Activated naive CD4-positive, alpha-beta T cell treated with Interleukin-2 at 50 U/mL for 16 hours (primary cell): ENCODE measurements at places on chromosomes 13 and 19.

DNA sequence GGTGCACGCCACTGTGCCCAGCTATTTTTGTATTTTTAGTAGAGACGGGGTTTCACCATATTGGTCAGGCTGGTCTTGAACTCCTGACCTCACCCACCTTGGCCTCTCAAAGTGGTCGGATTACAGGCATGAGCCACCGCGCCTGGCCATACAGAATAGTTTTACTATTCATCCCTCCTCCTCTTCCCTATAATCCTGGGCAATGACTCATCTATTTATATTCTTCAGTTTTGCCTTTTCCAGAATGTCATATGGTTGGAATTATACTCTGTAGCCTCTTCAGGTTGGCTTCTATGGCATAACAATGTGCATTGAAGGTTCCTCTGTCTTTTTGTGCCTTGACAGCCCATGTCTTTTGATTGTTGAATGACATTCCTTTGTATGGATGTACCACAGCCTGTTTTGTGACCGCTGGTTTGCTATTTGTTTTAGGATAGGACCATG is 22.2 kb upstream of the LRP3 start:
- DNase-seq = no peak

DNA sequence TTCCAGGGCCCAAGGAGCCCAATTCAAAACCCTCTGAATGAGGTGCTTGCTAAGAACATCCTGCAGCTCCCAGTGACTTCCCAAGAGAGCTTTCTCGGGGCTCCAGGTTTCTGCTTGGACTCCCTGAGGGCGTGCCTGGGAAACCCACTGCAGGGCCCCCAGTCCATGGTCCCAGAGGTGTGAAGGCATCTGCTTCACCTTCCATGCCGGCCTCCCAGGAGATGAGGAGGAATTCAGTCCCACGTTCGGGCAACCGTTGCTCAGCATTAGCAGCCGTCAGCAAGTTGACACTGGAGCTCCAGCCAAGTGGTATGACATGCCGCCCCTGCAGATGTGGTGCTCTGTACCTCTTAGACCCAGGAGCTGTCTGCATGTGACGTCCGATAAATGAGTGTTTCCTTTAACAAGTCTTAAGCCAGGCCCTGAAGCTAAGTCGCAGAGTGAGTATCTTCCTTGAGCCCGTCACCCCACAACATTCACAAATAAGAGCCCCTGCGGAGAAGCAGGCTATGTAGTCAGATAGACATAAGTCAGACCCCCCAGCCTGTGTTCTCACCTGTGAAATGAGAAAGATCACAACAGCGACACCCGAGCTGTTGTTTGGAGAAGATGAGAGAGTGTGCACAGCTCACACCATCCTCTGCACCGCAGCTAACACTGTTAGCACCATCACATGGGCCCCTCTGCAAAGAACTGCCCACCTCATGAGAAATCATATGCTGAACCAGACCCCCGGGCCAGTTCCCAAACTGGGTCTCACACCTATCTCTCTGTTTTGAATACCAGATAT is 150.3 kb downstream of the KATNAL1 start:
- no peak for DNase-seq

DNA sequence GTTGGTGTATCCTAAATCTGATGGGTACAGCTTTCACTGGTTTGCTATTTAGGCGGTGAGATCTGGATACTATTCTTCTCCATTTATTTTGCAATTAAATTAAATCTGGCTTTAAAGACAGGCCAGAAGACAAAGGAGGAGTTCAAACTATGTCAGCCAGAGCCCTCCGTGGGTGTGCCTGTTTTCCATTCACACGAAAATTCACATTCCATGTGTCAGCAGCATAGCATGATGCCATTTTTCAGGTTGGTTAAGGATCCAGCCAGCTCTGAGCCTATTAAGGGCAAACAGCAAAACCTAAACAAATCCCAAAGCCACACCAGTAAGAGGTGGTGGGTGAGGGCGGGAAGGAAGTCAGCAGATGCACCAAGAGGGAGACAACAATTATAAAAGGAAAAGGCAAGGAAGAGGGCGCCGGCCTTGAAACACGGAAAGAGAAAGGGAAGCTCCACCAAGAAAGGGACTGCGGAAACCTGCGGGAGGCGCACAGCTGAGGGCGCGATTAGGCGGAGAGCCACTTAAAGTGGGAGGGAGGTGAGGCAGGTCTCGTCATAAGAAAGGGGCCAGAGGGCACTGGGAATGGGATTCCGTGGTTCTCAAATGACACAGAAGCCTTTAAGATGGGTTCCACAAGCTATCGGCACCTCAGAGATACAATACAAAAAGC is 43.0 kb downstream of the CARS2 start:
- no peak for DNase-seq

- no peak for DNase-seq
Observed at GRCh38 chr13:26219726-26220125, 2.4 kb downstream of the RNF6 start.

GRCh38 chr19:11233073-11233472 is 6.3 kb upstream of the ANGPTL8 start:
- no peak for DNase-seq

DNA sequence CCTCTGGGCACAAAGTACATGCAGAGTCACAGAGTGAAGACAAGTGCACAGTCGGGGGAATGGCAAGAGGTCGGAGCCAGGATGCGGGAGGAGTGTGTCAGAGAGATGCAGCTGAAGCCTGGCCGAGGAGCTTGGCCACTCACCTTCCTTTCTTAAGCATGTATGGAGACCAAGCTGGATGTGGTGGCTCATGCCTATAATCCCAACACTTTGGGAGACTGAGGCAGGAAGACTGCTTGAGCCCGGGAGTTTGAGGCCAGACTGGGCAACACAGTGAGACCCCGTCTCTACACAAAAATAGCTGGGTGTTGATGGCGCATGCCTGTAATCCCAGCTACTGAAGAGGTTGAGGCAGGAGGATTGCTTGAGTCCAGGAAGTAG is 67.0 kb downstream of the LATS2 start:
- no peak for DNase-seq

- no peak for DNase-seq
Observed at GRCh38 chr13:30303269-30303668, 4.1 kb downstream of the KATNAL1 start.

- no peak for DNase-seq
Observed at GRCh38 chr13:112248862-112249592, 127.1 kb upstream of the SPACA7 start.

DNA sequence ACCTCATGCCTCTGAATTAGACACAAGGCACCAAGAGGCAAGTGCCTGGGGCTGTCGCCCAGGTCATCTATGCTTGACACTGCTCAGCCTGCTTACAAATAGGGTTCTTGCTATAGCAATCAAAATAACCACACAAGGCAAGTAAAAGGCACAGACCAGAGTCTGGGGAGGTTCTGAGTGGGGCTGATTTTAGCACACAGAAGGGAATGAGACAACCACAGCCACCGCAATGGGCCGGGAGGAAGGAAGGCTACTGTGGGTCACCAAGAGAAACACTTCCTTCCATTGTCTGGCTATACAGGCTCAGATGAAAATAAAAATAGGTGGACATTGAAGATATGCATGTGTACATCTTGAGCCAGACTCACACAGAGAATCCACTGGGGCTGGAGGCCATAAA is 159.1 kb downstream of the DLEU7 start:
- DNase-seq = no peak

GRCh38 chr13:111909971-111910671 is 156.8 kb upstream of the SOX1 start:
- DNase-seq = no peak

DNA sequence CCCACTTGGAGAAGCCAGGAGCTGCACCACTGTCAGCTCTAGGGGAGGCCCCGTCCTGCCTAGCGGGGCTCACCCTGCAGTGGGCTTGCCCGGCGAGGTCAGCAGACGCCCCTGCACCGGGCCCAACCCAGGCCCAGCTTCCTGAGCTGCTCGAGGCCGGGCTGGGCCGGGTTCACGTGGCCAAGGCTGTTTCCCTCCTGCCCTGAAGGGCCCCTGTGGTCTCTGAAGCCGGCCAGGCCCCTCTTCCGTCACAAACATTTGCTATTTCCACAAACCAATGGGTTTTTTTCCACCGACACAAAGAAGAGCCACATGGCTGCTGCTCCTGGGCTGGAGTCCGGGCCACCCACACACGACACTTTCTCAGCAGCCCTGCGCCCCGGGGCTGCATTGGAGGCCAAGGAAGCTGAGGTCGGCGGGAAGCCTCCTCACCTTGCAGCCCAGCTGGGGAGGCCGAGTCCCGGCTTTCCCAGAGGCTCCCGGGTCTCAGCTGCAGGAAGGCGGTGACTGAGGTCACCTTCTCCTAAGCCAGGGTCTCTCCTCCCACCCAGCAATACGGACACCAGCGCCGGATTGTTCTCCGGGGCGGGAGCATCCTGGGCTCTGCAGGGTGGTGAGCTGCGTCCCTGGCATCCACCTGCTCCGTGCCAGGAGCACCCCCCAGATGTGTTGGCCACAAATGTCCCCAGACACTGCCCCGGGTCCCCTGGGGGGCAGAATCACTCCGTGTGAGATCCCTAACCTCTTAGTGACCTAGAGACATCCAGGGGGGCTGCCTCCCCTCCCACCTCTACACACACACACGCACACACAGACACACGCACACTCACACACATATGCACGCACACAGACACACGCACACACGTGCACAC is 80.5 kb downstream of the GADD45B start:
- no peak for DNase-seq

DNA sequence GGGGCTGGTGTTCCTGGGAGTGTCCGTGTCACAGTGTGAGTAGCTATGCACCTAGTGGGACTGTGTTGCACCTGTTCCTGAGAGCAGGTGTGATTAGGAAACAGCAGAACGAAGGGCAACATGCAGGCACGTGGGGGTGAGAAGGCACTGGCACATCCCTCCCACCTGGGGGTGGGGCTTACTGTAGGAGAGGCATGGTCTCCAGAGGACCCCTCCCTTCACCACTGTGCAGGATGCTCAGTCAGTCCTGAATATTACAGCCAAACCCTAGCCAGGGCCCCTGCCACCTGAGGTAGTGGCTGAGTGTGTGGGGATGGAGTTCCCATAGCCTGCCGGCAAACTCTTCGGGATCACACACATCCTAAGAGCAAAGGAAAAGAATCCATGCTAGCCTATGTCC is 99.2 kb downstream of the ZDHHC20 start:
- no peak for DNase-seq

GRCh38 chr13:24627946-24628345 is 52.3 kb upstream of the ATP12A start:
- DNase-seq = no peak

DNA sequence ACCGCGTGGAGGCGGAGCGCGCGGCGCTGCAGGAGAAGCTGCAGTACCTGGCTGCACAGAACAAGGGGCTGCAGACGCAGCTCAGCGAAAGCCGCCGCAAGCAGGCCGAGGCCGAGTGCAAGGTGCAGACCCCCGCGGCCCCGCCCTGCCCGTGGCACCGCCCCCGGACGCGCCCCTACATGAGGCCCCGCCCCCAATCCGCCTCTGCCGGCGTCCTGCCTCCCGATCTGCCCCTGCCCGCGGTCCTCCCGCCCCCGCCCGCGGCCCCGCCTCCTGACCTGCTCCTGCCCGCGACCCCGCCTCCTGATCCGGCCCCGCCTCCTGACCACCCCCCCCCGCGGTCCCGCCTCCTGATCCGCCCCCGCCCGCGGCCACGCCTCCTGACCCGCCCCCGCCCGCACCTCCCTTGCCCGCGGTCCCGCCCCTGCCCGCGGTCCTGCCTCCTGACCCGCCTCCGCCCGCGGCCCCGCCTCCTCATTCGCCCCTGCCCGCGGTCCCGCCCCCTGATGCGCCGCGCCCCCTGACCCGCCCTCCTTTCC is 11.7 kb downstream of the PRR36 start:
- DNase-seq = peak; percentile 66

GRCh38 chr13:38440666-38441065 is 91.0 kb downstream of the UFM1 start:
- DNase-seq = no peak

GRCh38 chr13:70206671-70207070 is 98.4 kb upstream of the KLHL1 start:
- no peak for DNase-seq

GRCh38 chr13:113972451-113973217 is 1.2 kb downstream of the C13orf46 start:
- DNase-seq = no peak

GRCh38 chr19:12411893-12412292 is 10.8 kb upstream of the ZNF799 start:
- DNase-seq = no peak

GRCh38 chr13:47213047-47213446 is 316.2 kb upstream of the HTR2A start:
- no peak for DNase-seq
